ENCODE measurements at places on chromosomes 5 and 9.

- no peak for DNase-seq
Measured at GRCh38 chr5:168209997-168210396, 81.4 kb upstream of the WWC1 start.

DNA sequence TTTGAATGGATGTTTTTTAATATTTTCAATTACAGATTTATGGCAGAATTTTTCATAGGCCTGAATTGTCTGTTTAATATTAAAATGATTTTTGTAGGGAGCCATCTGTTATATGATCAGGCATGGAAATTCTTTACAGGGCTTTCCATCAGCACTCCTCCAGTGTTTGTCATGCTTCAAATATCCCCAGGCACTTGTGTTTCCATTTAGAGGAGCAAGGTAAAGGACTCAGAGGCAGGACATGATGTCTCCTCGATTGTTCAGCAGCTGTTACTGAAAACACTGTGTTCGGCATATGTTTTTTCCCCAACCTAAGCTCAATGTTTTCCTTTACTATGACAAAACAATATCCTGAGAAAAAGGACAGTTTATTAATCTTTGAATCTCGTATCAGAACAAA, 172.3 kb upstream of the RFX3 start:
- no peak for DNase-seq

- no peak for DNase-seq
Measured at GRCh38 chr9:16735001-16735400, 135.5 kb downstream of the BNC2 start.

GRCh38 chr5:132134384-132134783, 60.8 kb downstream of the CSF2 start:
- DNase-seq: no peak

- DNase-seq: no peak
Measured at GRCh38 chr9:73121375-73121935, 30.2 kb upstream of the ANXA1 start.

Measured in iPS-NIHi11 (cell line).